Stimulated activated CD8-positive, alpha-beta memory T cell treated with anti-CD3 and anti-CD28 coated beads, Interleukin-15, amount 100 ng/mL, for 48 hours (primary cell): ENCODE measurements at places on chromosomes 2 and 18.

GRCh38 chr2:171513719-171514160, 8.5 kb upstream of the CYBRD1 start:
- no peak for DNase-seq

DNA sequence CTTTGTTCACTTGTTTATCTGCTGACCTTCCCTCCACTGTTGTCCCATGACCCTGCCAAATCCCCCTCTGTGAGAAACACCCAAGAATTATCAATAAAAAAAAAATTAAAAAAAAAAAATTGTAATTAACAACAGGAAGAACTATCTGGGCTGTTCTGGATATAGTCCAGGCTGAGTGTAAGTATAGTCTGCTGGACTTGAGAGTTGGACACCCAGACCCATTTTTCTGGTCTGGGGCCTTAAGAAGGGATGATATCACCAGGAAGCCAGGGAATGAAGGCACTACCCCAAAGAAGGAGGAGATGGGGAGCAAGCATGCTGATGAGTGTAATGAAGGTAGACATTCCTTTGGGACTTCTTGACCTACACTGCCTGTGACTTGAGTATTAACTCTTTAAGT, 72.1 kb upstream of the ZFP36L2 start:
- no peak for DNase-seq

DNA sequence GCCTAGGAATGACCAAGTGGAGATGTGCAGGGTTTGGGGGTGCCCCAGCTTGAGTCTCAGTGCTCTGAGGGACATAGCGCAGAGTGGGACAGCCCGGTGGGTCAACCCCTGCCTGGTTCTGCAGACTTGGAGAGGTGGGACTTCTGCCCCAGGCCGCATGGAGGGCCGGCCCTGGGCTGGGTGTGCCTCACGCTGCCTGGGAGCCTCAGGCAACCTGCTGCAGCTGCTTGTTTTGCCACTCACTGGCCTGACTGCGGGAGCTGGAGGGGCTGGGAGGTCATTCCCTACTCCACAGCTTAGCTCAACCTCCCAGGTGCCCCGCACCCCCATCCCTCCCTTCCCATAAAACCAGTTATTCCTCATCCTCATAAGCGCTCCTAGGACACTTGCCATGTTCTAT, 33.1 kb downstream of the ODC1 start:
- DNase-seq: no peak

DNA sequence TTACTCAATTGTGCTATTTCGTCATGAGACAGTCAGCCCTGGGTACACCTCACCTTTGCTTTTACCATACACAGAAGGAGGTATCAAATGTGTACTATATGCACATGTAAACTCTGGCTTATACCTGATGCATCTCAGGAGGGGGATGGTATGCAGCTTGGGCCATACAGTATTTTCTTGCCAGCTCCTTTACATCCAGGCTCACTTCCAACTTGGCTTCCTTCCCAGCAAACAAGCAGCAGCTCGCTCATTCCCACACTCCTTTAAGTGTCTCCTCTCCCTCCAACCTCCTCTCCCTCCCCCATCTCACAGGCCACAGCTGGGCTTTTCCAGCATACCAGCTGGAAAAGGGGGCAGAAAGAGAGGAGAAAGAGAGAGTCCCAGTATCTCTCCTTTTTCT, 9.6 kb downstream of the MARCHF4 start:
- no peak for DNase-seq
